Right ventricle myocardium superior (tissue), 1 donor: ENCODE measurements at places on chromosomes 16 and 17. TPM values are rescaled to one million over a fixed set of nuclear protein-coding genes. Genes with fewer than 3 reads are reported as not detected.
A peak's percentile ranks its signal among the peaks of the same experiment; 100 is the strongest.

The KCNH6 gene
- not detected for total RNA-seq

The KRT20 gene
- total RNA-seq = not detected

The ADAP2 gene
- total RNA-seq = 7.6 TPM

GRCh38 chr17:82283208-82283749, 9.8 kb upstream of the CSNK1D start:
- DNase-seq = no peak

DNA sequence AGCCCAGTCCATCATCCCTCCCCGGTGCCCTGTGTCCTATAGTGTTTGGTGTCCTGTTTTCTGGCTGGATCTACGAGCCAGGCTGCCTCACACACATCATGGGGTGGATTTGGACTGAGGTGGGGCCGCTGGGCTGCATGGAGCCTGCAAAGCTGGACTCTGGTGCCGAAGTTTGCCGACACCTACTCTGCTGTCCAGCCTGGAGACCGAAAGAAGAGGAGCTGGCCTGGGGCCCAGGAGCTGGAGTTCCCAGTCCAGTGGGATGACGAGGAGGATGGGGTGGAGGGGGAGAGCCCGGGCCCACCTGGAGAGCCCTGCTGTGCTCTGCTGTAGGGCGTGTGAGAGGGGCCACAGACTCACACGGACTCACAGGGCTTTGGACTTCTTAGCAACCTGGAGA, 40.3 kb upstream of the ENPP7 start:
- no peak for DNase-seq

DNA sequence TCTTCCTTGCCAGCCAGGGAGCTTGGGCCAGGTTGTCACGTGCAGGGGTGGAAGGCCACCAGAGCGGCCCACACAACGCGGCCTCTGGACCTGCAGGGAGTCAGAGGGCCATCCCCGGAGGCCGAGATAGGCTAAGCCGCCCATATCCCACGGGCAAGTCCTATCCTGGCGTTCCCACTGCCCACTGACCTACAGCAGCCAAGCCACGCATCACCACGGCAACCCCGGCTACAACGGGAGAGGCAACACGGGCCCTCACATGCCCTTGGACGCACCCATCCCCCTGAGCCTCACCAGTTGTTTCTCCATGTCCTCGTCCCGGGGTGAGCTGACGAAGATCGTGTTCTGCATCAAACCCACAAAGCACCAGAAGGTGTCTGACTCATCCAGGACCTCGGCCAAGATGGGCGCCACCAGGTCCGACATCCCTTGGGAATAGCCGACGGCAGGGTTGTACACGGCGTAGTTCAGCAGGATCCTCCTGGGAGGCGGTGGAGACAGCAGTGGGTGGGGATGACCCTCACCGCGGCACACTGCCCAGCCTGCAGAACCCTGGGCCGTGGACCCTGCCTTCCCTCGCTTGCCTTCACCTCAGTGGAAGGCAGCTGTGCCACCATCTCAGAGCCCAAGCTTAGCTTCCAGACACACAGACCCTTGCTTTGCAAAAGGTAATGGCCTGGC, 88.2 kb downstream of the TBC1D16 start:
- DNase-seq = peak; percentile 37

DNA sequence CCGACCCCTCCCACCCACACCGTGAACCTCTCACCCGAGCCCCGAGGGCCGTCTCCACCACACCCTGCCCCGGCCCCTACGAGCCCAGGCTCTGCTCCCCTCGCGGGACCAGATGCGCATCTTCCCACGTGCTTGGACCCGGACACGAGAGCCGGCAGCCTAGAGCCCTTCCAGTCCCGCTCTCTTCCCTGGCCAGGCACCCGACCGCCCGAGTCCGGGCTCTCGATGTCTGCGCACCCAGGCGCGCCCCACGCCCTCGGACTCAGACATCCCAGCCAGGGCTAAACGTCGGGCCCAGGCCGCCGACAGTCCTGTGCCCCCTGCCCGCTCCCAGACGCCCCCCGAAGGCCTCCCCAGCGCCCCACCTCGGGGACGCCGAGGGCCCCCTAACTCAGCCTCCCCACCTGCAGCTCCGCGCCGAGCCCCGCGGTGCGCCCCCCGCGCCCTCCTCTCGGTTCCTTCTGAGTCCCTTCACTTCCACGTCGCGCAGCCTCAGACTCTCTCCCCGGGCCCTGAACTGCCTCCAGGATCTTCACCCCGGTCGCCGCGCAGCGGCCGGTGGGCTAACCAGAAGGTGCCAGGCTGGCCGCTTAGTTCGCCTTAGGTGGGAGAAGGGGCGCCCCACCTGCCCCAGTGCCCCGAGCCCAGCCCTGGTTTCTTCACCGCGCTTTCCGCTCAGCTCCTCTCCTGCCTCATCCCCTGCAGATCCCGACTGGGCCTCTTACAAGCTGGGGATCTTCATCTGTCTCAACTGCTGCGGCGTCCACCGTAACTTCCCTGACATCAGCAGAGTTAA, 688 bp downstream of the ADAP2 start:
- DNase-seq = peak; percentile 46

DNA sequence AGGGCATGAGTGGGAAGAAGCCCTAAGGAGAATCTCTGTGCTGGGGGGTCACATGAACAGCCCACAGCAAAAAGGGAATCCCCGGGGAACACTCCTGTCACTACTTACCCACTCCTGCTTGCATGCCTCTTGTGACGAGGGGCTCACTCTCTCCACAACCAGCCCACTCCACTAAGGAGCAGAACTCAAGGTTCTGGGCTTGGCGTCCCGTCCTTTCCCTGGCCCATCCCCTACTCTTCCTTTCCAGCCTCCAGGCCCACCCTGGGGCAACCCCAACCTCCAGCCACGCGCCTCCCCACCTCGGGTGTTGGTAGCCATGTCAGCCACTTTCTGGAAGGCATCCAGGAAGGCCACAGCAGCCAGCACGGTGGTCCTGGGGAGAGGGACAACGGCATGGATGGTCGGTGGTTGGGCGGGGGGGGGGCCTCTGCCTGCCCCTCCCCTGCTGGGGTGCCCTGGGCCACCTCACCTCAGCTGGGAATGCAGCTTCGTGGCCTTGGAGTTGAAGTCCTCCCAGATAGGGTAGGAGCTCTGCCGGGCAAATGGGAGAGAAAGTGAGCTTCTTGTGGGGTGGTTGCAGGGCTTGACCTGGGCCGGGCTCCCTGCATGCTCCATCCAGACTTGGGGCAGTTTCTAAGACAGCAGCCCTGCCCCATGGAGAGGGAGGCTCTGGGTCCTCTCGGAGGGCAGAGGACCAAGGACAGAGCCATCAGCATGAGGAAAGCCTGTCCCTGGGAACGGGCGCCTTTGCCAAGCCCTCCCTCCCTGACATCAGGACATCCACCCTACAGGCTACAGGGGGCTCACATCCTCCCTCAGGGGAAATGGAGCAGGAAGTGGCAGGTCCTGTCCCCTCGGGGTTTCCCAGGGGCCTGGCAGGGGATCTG, 5.1 kb downstream of the MTSS2 start:
- peak; percentile 59 for DNase-seq
